Psoas muscle (tissue), 8 donors: ENCODE measurements at places on chromosomes 5 and 9. TPM values are rescaled to one million over a fixed set of nuclear protein-coding genes. Genes with fewer than 3 reads are reported as not detected.

Gene CLIC3
- 0.94 TPM for polyA plus RNA-seq

Gene TRIM36
- polyA plus RNA-seq = 0.04 TPM

Gene DND1
- 1.5 TPM for polyA plus RNA-seq

Gene INSL6
- not detected for polyA plus RNA-seq

Gene TLX3
- not detected for polyA plus RNA-seq

Gene PCDHA13
- not detected for polyA plus RNA-seq

Gene KIF12
- polyA plus RNA-seq = 0.03 TPM

Gene ZBED3
- polyA plus RNA-seq = 1.4 TPM

Gene OMD
- 0.68 TPM for polyA plus RNA-seq

Gene CENPP
- 6.4 TPM for polyA plus RNA-seq

Gene SYNPO
- polyA plus RNA-seq = 855 TPM

Gene QRFP
- not detected for polyA plus RNA-seq

Gene EIF4EBP3
- polyA plus RNA-seq = 43.8 TPM

Gene TMOD1
- polyA plus RNA-seq = 65.4 TPM

Gene CFAP157
- 0.18 TPM for polyA plus RNA-seq

Gene GABRB2
- polyA plus RNA-seq = 0.04 TPM

Gene MRPS2
- polyA plus RNA-seq = 57.7 TPM

Gene PCDHGA4
- 0.47 TPM for polyA plus RNA-seq

Gene OR1J2
- polyA plus RNA-seq = not detected

Gene FOXD4L5
- polyA plus RNA-seq = 0.01 TPM

Gene XPA
- 12.8 TPM for polyA plus RNA-seq

Gene KIAA0825
- 0.57 TPM for polyA plus RNA-seq

Gene LRRTM2
- 0.03 TPM for polyA plus RNA-seq

Gene REEP2
- polyA plus RNA-seq = 3.4 TPM

Gene PALM2AKAP2
- polyA plus RNA-seq = 0.17 TPM

Gene CCNO
- polyA plus RNA-seq = not detected

Gene BTNL8
- not detected for polyA plus RNA-seq

Gene PITX1
- 13.6 TPM for polyA plus RNA-seq

Gene TNFSF8
- 0.16 TPM for polyA plus RNA-seq

Gene PFN3
- polyA plus RNA-seq = not detected

Gene SPATA31D4
- polyA plus RNA-seq = not detected

Gene DOCK2
- 0.37 TPM for polyA plus RNA-seq

Gene ZNF483
- not detected for polyA plus RNA-seq
